ENCODE measurements at places on chromosomes 7 and 10.
A peak's percentile ranks its signal among the peaks of the same experiment; 100 is the strongest.

DNA sequence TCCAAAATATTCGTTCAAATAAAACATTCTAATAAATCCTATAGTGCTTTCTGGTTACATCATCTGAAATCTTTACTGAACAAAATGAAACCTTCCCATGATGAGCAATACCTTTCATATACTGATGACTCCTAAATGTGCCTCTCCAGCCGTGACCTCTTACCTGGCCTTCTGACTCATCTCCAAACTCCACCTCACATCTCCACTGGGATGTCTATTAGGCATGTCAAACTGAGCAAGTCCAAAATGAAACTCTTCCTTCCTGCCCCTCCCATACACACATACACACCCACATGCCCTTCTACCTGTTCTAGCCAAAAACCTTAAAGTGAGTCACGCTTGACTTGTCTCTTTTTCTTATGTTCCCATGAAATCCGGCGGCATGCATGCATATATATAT, 22.9 kb downstream of the GSAP start:
- peak; percentile 72 for DNase-seq

DNA sequence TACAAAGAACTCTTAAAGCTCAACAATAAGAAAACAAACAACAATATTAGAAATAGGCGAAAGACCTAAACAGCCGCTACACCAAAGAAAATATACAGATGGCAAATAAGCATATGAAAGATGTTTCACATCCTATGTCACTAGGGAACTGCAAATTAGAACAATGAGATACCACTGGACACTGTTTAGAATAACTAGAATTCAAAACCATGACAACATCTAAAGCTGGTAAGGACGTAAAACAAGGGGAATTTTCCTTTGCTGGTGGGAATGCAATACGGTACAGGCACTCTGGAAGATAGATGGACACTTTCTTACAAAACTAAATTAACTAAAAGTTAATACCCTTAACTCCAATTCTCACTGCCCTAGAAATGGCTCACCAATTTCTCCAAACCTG, 44.5 kb downstream of the THSD7A start:
- no peak for DNase-seq

- peak; percentile 57 for DNase-seq
These were observed 8.8 kb upstream of the ZC3HAV1 start for GRCh38 chr7:139118234-139118804.

DNA sequence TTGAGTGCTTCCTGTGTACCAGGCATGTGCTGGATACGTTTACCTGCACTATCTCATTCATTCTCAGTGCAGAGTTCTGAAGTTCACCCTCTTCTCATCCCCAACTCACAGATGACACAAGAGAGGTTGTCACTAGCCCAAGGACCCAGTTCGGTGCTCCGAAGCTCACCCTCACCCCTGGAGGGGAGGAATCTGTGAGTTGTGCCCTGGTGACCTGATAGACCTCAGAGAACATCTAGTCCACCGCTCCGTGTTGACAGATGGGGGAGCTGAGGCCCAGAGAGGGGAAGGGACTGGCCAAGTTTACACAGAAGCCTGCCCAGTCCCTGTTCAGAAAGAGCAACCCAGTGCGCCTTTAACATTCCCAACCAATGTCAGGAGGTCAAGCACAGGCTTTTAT, 44.8 kb upstream of the EMX2 start:
- no peak for DNase-seq

DNA sequence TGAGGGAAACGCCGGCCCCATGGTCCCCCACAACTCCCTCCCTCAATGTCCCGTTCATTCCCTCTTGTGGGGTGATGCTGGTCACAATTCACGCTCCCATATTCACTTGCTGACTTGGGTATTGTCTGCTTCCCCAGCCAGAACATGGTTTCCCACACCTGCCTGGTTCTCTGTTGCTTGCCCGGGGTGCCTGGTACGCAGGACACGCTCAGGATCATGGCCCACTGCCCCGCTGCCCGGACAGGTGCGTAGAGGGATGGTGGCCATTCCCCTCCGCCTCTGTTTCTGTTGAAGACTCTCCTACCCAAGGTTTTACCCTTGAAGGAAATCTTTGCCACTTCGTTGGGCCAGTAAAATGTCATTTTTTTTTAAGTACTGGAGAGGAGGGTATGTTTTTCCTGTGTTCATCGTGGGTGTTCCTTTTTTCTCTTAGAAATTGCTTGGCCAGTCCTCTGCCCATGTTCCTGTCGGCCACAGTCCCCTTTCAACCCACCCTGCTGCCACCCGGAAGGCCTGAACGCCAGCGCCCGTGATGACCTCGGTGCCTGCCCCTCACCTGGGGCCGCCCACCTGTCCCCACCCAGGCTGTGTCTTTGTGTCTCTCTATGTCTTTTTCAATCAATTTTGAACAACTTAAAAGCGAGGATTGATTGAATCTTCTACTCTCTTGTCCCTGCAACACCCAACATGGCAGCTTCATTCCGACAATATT, 38.2 kb downstream of the FOXL3 start:
- DNase-seq, result no peak

GRCh38 chr10:98224509-98224908, 43.5 kb downstream of the LOXL4 start:
- DNase-seq, result no peak

GRCh38 chr7:28681693-28682310, 269.5 kb downstream of the CREB5 start:
- no peak for DNase-seq

GRCh38 chr7:155665957-155666287, 21.5 kb downstream of the RBM33 start:
- no peak for DNase-seq

GRCh38 chr7:103140061-103140460, 8.8 kb downstream of the NAPEPLD start:
- DNase-seq, result no peak

DNA sequence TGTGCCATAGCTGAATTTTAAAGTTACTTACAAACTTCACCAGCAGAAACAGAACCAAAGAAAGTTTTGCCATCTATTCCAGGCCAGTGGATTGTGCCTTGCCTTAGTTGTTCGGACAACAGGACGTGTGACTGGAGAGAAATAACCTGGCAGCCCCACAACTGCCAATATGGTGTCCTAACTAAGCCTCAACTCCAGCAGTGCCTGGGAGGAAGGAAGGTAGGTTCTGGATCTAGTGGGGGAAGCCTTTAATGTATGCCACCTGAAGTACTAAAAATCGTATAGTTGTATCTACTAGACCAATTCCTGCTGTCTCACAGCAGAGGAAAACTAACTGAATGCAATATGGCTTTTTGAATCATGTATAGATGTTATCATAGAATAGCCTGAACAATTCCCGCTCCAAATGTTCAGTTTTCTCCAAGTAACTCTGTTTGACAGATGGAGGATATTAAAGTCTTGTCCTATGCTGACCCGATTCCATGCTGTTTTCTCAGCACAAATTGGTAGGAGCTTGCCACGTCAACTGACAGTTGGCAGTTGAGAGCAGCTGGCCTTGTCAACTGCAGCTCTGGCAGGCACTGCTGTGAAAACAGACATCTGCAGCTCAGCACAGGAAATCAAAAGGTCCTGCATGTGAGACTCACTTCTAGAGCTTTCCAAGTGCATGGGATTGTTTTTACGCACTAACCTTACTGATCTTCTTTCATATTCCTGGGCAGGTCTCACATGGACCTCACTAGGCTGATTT, 84.5 kb upstream of the WNT16 start:
- DNase-seq, result no peak

- DNase-seq, result no peak
These were observed 17.1 kb downstream of the ADCY1 start for GRCh38 chr7:45591101-45591906.

- no peak for DNase-seq
These were observed 108.0 kb downstream of the RNLS start for GRCh38 chr10:88474884-88475844.

GRCh38 chr7:116924741-116925140, 28.6 kb upstream of the ST7 start:
- no peak for DNase-seq
